ENCODE measurements at places on chromosomes 4 and X.

DNA sequence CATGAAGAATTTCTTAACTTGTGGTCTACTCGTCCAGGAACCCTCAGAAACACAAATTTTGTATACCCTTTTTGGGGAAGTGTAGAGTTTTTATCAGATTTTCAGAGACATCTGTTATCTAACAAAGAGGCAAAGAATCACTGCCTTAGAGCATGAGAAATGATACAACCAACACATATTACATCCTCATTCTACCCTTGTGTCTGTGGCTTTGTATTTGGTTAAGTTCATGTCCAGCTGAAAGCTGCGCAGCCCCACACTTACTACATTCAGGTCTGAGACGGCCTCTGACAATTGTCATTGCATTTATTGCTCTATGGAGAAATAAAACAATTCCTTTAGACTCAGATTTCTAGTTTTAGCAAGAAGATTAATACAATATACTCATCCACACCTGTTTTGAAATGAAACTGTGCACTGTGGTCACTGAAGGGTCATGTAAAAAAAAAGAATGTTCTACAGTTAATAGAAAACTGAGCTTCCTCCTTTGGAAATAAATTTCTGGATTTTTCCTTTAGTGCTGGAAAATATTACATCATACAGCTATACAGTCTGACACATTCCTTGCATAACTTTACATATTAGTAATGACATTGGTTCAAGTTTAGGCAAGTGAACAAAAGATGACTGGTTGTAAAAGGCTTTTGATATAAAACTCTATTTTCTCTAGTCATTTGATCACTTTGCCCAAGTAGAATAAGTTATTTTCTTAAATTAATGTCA is 39.8 kb downstream of the GLRB start:
- DNase-seq: no peak

GRCh38 chr4:145352438-145353145 is 129.1 kb upstream of the SMAD1 start:
- no peak for DNase-seq

GRCh38 chr4:152962150-152962549 is 26.0 kb downstream of the FHDC1 start:
- DNase-seq: no peak

GRCh38 chr4:37836274-37836673 is 9.8 kb downstream of the PGM2 start:
- DNase-seq: no peak

- no peak for DNase-seq
These were observed 337.3 kb upstream of the GNPDA2 start for GRCh38 chr4:45063696-45064095.

DNA sequence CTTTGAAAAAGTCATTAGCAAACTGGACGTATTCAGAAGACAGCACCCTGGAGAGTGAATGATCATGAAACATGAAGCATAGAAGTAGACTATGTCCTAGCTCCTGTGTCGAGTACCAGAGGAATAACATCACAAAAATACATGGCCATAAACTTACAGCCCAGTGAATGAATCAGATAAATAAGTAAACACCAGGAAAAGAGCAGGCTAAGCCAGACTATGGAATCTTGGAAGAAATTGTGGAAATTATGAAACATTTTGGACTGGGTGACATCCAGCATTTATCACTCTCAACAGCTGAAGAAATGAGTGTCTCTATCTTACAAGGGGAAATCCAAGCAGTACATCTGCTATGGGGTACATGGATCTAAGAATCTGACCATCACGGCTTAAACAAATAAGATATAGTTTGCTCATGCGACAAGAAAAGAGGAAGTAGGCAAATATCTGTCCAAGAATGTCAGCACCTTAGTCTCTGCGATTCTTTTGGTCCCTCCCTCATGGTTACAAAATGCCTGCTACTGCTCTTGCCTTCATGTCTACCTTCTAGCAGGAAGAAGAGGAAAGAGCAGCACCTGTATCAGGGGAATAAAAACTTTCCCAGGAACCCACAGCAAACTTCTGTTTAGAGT is 481.5 kb downstream of the BCOR start:
- no peak for DNase-seq

DNA sequence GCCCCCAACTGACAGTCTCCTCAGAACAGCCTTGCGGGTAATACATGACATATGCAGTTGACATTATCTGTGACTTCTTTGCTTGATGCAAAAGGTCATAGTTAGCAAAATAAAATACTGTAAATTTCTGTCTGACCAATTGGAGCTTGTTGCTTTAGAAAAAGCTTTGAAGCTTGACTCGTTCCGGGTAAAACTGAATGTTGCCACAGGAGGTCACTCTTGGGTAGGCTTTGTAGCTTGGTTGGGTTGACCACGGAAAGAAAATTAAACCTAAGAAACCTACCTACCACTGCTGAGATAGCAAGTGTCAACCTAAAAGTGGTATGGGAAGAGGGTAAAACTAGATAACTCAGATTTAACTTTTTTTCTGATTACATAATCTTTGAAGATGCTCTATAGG is 23.2 kb downstream of the PRPS2 start:
- no peak for DNase-seq

DNA sequence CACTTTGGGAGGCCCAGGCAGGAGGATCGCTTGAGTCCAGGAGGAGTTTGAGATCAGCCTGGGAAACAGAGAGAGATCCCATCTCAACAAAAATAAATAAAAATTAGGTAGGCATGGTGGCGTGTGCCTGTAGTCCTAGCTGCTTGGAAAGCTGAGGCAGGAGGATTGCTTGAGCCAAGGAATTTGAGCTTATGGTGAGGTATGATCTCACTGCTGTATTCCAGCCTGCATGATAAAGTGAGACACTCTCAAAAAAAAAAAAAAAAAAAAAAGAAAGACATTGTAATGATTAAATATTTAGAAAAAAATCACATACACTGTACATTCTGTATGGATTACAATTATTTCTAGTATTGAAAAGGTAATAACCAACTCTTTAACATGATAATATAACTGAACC is 87.1 kb downstream of the SLIT2 start:
- no peak for DNase-seq

GRCh38 chrX:47093248-47093647 is 15.0 kb downstream of the RGN start:
- no peak for DNase-seq

- DNase-seq: no peak
These were observed 182.2 kb downstream of the BMPR1B start for GRCh38 chr4:94939791-94940519.

DNA sequence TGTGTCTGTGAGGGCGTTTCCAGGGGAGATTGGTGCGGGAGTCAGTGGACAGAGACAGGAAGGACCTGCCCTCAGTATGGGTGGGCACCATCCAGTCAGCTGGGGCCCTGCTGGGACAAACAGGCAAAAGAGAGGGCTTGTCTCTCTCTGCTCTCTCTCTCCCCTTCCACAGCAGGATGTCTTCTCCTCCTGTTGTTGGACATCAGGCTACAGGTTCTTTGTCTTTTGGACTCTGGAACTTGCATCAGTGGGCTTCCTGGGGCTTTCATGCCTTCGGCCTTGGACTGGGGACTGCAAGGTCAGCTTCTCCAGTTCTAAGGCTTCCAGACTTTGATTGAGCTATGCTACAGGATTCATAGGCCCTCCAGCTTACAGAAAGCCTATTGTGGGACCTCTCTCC is 59.6 kb downstream of the ADGRA3 start:
- no peak for DNase-seq

DNA sequence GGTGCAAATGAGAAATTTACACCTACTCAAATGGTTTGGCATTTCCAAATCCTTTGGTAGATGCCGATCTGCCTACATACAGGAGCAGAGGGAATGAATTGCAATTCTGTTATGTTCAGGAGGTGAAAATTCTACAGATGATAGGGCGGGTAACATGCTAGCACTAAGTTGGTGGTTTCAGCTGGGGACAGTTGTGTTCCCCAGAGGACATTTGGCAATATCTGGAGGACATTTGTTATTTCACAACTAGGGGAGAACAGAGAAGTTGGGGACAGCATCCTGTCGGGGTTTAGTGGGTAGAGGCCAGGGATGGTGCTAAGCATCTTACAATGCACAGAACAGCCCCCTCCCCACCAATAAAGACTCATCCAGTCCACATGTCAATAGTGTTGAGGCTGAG is 96.5 kb upstream of the PUDP start:
- no peak for DNase-seq

GRCh38 chr4:25949173-25949748 is 35.2 kb downstream of the SMIM20 start:
- DNase-seq: no peak

- no peak for DNase-seq
These were observed 574 bp upstream of the MOB1B start for GRCh38 chr4:70901607-70901983.

DNA sequence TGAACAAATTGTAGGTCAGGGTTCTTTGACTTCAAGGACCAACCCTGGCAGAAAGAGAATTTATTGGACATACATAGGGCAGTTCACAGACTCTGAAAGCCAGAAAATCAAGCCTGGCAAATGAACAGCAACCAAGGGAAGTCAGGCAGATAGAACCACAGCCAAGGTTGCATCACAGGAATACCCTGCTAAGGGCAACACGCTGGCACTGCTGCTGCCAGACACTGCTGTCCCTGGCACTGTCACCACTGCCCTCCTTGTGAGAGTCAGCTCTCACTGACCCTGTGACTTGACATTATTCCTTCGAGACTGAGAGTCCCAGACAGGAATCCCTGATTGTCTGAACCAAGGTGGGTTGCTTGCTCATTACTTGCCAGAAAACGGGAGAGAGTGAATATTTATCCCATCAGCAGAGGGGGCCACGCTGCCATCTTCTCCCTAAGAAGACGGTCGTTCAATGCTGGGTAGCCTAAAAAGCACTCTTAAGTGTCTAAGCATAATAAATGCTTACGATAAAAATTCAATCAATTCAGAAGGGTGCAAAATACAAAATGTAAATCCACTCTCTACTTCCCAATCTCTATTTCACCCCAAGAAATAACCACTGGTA is 23.2 kb upstream of the PTTG2 start:
- no peak for DNase-seq

DNA sequence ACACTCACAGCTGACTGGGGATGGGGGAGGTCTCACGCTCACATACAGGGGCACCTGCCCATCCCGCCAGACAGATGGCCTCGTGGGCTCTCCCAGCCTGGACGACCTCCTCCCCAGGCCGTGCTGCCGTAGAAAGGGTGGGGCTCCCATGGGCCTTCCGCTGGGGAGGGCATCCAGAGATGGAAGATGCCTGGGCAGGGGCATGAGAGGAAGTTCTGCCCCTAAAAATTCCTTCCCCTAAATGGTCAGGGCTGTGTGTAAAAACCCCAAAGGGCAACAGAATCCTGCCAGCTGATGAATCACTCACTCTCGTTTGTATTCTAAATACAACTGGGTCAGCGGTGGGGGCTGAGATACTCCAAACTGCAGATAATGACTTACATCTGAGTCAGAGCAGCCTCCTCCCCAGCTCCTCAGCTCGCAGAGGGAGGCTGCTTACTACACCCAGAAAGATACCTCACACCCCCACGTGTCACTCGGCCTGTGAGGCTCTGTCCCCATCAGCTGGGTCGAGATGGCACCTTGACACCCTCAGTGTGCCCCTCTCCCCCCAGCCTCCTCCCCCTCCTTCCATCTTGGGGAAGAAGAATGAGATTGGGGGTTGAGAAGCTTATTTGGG is 10.1 kb downstream of the WDR1 start:
- peak; percentile 70 for DNase-seq

DNA sequence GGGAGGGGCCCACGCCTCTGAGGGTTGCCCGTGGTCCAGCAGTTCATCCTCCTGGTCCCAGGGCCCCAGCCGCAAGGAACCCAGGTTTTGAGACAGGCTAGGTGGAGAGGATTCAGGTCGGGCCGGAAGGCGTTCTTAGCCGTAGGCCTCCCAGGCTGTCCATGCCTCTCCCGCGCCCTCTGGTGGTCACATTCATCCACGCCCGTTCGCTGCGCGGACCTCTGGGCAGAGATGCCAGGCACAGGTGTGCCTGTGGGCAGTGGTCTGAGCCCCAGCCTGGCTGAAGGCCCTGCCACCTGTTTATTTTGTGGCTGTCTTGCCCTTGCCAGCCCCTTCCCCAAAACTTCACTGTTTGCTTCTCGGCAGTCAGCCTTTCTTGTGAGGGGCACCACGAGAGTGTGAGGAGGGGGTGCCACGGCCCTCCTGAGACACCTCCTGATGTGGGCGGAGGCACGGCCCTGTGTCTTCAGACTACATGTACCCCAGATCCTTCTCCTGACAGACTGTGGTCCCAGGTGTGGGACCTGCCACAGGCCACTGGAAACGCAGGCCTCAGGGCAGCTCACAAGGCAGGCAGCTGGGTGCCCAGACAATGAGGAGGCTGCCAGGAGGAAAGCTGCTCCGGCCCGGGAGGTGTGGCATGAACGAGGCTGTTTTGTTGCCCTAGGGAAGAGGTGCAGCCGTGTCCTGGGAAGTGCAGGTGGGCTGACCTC is 5.0 kb downstream of the UVSSA start:
- peak; percentile 63 for DNase-seq

DNA sequence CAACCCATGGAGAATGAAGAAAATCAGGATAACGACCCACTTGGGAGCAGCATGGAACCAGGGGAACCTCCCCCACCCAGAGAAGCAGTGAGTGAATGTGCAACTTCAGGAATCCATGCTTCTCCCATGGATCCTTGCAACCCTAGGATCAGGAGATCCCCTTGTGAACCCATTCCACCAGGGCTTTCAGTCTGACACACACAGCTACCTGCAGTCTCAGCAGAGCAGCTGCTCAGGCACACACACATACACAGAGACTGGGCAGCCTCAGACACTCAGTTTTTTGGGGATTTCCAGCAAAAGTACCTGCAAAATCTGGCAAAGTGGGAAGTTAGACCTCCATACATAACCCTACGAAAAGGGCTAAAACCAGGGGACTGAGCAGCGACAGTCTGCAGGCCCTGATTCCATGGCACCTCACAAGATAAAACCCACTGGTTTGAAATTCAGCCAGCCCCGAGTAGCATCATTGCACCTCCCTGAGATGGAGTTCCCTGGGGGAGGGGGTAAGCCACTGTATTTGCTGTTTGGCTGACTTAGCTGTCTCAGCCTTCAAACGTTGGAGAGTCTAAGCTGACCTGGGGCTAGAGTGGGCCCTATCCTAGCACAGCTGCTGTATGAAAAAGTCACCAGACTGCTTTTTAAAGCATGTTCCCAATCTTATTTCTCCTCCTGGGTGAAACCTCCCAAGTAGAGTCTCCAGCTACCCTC is 737.5 kb upstream of the NDST4 start:
- DNase-seq: no peak

DNA sequence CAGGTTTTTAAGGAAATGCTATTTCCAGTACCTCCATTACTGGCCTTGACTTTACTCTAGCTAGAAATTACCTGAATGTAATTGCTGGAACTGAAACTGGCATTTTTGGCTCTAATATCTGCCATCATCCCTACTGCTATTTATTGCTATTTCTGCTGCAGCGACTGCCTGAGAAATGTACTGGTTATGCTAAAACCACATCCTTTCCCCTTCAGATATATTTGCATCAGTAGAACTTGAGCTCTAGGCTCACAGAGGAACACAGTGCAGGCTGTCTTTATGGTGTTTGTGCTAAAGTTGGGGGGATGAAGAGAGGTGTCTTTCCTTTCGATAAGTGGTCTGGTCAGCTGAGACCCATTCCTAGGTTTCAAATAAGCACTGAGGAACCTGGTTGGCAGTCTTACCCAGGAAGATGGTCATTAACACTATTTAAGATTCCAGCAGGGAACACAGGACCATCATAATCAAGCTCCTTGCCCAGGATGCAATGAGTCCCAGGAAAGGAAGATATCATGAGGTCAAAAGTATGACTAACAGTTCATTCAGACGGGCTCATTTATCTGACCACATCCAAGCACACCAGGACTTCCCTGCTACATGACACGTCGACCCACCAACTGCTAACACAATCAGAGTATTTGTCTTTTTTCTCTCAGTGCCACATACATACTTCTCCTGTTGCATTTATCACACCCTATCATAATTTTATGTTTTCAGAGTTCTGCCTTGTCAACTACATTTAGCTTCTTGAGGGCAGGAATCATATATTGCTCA is 137.4 kb downstream of the GABRA3 start:
- no peak for DNase-seq

GRCh38 chr4:63325140-63325539 is 1084.1 kb downstream of the TECRL start:
- DNase-seq: no peak
